ENCODE measurements at places on chromosomes 13 and 19. TPM values are rescaled to one million over a fixed set of nuclear protein-coding genes. Genes with fewer than 3 reads are reported as not detected.

Gene PLK5
- total RNA-seq: not detected

Gene ATP4A
- total RNA-seq: not detected

Gene ZNF667
- total RNA-seq: not detected

- no peak overlapping the region for H3K27ac ChIP-seq
- no peaks in the 10 kb centered on the region for H3K36me3 ChIP-seq
- DNase-seq: no peak
- no peaks in the 10 kb centered on the region for H3K4me1 ChIP-seq
- H3K4me3 ChIP-seq: no peak overlapping the region
Observed at GRCh38 chr19:29311191-29311790, 98.3 kb upstream of the UQCRFS1 start.

- H3K27ac ChIP-seq: no peak overlapping the region
- H3K4me3 ChIP-seq: no peak overlapping the region
- DNase-seq: no peak
- H3K27me3 ChIP-seq: no peaks in the 10 kb centered on the region
- no peaks in the 10 kb centered on the region for H3K36me3 ChIP-seq
Observed at GRCh38 chr13:62321139-62321538, 905.5 kb upstream of the PCDH20 start.

DNA sequence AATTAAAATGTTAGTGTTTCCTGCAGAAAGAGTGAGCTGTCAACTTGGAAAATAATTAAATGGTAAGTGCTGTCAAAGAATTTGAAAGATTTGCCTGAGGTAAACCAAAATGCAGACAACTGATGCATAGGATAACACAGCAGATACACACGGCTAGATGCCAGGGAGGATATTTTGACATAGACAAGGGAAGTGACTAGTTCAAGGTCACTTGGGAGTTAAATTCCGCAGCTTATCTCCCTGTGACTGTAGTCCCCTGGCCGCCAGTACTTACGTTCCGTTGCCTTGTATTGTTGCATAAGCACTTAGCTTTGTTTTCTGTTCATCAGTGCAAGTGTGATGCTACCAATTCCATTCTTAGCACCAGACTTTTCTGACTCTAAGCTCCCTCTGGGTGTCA, 247.3 kb upstream of the MAB21L1 start:
- no peaks in the 10 kb centered on the region for H3K36me3 ChIP-seq
- no peak for DNase-seq
- no peak overlapping the region for H3K4me3 ChIP-seq
- H3K27me3 ChIP-seq: no peaks in the 10 kb centered on the region

DNA sequence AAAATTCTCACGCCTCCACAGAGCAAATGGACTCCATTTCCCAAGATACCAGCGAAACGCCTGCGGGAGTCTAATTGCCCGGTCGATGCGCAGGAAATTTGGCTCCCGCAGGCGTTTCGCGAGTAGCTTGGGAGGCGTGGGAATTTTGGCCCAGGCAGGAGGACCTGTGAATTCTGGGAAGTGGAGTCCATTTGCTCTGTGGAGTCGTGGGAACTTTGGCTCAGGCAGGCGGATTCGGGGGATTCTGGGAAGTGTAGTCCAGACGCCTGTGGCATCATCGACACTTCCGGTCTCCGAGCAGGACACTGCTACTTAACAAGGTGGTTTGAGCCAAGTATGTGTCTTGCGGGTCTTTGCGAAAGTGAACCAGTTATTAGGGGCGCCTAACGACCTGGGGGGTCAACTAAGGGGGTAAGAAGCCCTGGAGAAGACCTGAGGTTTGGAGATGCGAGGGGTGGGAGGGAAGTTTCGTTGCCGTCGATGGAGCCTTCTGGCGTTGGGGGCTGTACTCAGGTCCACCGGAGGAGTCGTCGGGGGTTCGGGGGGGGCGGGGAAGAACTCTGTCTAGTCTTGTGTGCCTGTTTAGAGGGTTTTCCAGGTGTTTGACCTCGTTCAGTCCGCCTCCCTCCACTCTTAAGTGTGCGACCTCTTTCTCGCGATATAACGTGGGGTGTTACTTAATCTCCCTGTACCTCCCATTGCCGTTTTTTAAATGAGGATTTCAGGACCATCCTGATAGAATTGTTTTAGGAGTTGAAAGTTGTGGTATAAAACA, at the start of gene ZNF155:
Gene ZNF155 (plus strand): TSS at position 277 of the 775 bp plus-strand sequence. CDS start 4,356 bp downstream, outside the sequence.
- H3K27ac ChIP-seq: peak within 1 kb of the TSS; percentile 86
- DNase-seq: peak; percentile 73
- H3K36me3 ChIP-seq: peaks cover 23% of the 10 kb centered on the region

GRCh38 chr19:46759817-46760333, 13.6 kb upstream of the STRN4 start:
- no peak for DNase-seq
- H3K27ac ChIP-seq: no peak overlapping the region
- peaks cover 11% of the 10 kb centered on the region for H3K4me1 ChIP-seq
- H3K4me3 ChIP-seq: no peak overlapping the region
- peaks cover 11% of the 10 kb centered on the region for H3K36me3 ChIP-seq
- no peaks in the 10 kb centered on the region for H3K27me3 ChIP-seq

Data from activated CD4-positive, alpha-beta memory T cell treated with anti-CD3 and anti-CD28 coated beads, Interleukin-2, amount 10 ng/mL, durations not matched to agents 7 days and 5 days (primary cell).